ENCODE measurements at places on chromosomes 3 and 15.
A peak's percentile ranks its signal among the peaks of the same experiment; 100 is the strongest.

DNA sequence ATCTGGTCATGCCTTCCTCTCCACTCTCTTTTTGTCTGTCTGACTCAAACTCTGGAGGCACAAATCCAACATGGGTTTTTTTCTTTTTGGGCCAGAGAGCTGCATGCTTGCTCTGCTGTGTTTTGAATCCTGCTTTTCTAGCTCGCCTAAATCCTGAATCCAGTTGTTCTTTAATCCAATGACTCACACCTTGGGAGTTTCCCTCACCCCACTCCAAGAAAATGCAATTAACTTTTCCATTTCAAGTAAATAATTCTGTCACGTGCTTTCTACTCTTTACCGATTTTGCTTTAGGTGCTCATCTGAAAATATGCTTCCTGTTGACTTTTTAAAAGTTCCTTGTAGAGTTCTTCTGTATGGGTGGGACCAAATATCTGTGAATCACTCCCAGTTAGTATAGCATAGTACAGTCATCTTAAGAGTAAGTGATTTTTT is 47.6 kb downstream of the SLMAP start:
- peak; percentile 57 for DNase-seq

DNA sequence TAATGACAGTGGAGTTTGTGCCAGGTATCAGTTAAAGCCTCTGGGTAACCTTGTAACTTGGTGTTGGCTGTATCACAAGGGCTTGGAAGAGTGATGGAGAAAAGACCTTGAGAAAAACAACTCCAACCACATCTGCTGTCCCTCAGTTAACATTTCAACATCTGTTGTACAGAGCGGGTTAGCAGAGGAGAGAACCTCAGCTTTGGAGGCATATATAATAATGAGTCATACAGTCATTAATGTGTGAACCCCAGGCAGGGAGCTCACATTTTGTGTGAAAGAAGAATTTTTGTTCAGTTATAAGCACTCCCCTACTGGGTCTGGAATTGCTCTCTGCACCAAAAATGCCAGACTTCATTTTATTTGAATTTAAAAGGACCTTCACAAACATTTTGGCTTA is 439.5 kb downstream of the PDCD6IP start:
- DNase-seq = no peak

DNA sequence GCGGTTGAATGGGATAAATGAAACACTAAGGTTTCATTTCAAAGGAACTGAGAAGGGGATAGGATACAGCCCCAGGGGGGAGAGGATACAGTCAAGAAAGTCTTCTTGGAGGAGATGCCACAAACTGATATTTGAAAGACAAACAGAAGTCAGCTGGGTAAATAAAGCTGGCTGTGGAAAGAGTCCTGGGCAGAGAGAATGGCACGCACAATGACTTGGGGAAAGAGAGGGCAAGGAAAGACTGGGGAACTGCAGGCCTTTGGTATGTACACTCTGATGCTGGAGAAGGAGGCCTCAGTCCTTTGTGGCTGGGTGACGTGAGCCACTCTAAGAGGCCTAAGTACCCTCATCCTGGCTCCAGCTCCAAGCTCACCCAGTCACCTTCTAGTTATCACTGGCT is 45.2 kb upstream of the LMCD1 start:
- DNase-seq = no peak

DNA sequence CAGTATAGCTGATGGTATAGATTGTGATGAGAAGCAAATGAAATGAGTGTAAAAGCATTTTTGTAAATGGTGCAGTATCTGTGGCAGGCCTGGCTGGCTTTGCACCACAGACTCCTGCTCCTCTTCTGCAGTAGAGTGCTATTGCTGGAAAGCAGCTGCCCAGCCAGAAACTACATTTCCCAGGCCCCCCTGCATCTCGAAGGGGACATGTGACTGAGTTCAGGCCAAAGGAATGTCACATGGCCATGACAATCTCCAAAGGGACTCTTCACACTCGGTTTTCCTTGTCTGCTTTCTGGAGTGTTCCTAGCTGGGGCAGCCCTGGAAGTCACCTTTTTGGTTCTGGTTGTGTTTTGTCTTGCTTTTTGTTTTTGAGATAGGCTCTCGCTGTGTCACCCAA is 277.1 kb downstream of the SUCLG2 start:
- DNase-seq = no peak

DNA sequence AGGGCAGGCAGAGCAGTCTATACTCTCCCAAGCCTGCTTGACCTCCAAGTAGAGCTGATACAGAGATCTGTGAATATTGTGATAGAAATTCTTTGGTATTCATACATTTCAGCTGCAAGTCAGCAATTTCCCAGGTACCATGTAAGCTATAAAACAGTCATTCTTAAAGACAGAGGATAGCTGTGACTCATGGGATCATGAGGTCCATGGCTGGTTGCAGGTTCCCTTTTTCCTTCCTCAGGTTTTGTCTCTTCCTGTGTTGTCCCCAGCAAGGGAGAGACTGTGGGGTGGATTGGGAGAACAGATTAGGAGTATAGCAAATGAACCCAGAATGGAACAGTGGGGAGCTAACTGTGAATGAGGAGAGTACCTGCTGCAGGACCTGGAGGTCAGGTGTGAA is 5.4 kb upstream of the P4HTM start:
- DNase-seq = no peak

DNA sequence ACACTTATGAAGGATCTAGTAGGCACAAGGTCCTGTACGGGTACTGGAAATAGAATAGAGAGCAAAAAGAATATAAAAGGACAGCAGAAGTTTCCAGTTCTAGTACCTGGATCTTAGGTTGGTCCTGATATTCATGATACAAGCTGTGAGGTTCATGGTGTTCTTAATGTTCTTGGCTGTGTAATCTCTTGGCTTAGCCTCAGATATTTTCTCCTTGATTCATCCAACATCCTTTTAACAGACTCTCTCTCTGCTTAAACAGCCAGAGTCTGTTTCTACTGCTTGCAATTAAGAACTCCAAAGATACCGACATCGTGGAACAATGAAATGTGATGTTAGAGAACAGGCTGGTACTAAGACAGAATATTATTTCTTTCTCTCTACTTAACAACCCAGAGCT is 49.9 kb downstream of the CNTN3 start:
- no peak for DNase-seq

GRCh38 chr3:87694678-87695077 is 364.1 kb downstream of the CGGBP1 start:
- no peak for DNase-seq

DNA sequence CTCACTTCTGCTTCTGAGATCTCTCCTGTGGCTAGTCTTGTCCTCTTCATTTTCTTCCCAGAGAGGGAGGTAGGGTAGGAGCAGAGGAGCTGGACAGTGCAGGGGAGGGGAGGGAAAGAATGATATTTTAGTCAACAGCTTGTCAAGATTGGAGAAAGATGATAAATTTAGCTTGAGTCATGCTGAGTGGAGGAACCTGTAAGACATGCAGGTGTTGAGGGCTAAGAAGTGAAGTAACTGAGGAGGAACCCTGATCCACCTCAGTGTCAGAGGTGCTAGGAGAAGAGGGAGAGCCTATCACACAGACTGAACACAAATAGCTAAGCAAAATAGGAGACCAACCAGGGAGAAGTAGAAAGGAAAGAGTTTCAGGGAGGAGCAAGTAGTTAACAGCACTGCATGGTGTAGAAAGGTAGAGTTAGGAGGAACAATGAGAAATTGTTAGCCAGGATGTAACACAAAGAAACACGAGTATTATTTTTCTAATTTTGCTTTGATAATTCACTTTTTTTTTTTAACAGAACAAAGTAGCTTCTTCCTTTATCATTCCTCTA is 108.2 kb upstream of the CHRM5 start:
- DNase-seq = no peak

DNA sequence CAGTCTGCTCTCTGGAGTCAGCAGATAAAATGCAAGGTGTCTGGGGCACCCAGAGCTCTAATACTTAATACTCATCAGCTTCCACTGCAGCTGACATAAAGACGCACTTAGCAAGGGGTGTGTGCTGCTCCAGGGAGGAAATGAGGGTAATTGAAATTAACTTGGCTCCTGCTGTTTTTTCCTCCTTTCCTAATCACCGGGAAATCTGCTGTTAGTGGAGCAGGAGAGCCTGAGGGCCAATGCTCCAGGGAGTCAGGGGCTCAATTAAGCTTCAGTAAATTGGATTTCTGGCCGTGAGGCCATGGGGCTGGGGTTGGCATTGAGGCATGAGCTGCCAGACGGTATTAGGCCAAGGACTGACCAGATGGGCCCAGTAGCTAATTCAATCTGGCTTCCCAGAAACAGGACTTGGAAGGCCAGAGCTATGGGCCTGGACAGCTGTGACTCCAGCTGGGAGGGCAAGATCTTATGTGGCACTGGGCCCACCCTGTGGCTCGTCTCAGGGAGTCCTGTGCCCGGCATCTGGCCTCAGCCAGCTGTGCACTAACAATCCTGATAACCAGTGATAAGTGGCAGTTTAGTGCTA is 30.7 kb upstream of the CHRNB4 start:
- DNase-seq = no peak
